ENCODE measurements at places on chromosomes 2 and 18.

DNA sequence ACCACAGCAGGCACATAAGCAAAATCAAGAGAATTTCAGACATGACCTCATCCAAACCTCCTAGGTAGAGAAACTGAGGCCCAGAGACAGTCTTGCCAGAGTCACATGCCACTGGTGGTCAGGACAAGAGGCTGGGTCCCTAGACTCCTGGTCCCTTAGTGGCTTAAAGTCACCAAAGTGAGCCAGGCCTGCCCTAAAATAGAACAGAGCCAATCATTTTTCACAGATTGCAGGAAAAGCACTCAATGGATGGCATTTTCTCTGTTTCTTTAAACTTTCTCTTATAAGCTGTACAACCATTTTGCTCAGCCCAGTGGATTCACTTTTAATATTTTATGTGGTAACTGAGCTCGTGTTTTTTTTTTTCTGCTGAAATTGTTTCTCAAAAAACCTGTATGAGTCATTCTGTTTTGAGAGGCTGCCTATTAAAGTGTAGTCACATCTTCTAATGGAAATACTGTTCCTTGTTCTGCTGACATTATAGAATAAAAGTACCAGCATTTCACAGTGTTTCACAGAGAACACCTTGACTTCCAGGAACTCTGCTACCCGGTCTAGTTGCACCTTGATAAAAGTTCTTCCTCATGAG, 29.6 kb downstream of the STEAP3 start:
- DNase-seq, result no peak

DNA sequence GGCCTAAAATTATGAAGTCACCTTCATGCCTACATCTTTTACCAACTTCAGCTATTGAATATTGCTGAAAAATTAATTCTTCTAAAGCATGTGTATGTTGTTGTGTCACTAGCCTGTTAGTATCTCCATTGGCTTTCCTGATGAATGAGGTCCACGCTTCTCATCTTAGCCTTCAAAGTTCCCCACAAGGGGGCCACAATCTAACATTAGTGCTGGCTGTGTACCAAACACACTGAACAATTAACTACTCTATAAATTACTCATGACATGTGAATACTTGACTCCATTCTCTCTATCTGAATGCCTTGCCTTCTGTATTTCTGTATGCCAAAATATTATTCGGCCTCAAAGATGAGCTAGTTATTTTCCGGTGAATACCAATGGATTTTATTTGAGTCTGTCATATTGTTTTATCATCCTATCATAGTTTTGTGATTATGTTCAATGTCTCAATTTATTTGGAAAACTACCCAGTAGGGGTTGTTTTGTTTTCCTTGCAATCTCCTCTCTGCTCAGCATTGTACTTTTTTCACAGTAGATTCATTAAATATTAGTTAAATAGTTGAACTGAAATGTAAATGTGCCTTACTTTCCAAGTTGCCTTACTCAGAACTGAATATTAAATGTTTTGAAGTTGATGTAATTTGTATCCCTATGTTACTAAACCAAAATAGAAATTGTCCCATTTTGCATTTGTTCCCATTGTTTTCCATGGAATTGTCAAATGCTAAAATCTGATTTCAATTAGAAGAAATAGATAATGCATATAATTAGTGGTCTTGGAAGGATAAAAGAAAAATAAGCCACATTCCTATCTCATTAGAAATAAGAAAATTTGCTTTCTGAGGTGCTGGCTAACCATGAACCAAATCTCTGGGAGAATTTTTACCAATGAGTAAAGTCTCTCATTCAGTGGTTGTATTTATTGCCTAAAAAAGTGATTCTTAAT, 208.4 kb upstream of the COL3A1 start:
- peak; percentile 11 for DNase-seq

GRCh38 chr2:14866736-14867352, 234.3 kb downstream of the LRATD1 start:
- DNase-seq, result no peak

GRCh38 chr2:156445296-156446220, 9.4 kb downstream of the GPD2 start:
- DNase-seq, result no peak

DNA sequence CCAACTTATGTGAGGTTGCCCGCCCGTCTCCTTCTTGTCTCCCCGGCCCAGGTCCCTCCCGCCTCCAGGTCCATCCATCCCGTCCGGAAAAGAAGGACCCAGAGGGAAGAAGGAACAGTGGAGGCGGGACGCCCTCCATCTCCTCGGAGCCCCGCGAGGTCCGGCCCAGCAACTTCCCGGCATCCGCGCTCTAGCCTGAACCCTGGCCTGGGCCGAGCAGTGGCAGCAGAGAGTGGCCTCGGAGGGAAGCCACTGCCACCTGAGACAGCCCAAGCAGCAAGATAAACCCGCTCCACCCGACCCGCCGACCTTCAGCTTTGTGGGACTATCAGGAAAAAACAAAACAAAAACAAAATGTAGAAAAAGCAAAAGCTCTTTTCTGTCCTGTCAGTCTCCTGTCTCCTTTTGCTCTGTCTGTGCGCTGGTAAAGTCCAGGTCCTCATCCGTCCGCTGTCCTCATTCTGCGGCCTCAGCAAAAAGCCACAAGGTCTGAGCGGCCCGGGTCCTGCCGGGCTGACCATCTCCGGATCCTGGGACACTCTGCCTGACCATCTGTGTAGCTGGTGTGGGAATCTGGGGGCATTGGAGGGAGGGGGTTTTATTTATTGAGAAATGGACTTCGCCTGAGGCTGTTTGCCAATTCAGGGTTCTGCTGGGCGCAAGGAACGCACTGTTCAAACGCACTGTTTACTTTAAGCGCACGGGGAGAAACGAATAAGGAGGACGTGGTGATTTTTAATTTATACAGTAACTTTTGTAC, 3.1 kb downstream of the DLX1 start:
- DNase-seq, result peak; percentile 18

DNA sequence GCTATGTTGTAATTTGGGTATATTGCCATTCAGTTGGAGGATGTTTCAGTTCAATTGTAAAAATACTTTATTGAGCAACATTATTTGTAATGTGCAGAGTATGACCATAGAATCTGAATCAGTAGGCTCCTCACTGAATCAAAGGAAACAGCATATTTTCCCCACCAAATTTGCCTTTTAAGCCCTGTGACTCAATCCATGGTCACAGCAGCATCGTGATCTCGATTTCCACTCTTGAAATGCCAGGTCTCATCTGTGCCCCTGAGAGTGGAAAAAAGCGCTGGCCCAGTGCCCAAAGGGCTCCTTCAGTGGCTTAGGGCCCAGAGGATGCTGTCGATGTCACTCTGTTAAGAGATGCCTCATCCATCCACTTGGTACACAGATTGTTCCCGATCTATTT, 57.5 kb downstream of the FHOD3 start:
- no peak for DNase-seq

DNA sequence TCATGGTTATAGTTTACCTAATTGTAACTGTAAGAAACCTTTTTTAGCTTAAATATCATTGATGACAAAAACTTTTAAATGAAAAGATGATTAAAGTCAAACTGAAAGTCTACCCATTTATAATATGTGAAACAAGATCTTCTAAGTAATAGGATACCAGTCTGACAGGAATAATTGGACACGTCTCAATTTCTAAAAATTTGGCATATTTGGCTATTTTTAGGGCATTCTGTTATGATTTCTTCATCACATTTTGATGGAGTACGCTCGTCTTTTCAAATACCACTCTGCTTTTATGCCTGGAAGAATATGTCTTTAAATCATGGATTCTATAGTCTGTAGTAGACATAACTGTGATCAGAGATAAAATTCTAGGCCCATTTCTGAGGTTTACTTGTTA, 1.3 kb downstream of the R3HDM1 start:
- no peak for DNase-seq

- no peak for DNase-seq
These were observed 77.9 kb upstream of the B3GNT7 start for GRCh38 chr2:231317579-231317978.

DNA sequence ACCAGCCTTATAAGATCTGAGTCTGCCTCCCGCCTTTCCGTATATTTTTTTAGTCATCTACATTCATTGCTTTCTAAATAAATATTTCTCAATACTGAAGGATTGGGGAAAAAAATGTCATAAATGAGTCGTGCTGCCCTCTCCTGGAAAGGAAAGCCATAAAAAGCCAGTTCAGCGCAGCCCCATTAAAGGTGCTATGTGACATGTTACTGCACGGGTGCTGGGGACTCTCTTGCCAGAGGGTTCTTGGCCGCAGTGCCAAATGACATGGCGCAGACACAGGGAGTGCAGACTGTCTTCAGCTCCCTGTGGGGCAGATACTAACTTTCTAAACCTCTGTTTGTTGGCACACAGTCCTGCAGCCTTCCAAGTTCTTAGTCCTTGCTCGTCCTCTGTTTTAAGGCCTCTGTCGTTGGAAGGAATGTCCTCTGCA, 53.7 kb upstream of the MAP3K20 start:
- no peak for DNase-seq

GRCh38 chr2:240626531-240627300, 1.4 kb downstream of the GPR35 start:
- no peak for DNase-seq

GRCh38 chr2:95760806-95761525, 169.2 kb downstream of the TRIM43 start:
- DNase-seq, result no peak

DNA sequence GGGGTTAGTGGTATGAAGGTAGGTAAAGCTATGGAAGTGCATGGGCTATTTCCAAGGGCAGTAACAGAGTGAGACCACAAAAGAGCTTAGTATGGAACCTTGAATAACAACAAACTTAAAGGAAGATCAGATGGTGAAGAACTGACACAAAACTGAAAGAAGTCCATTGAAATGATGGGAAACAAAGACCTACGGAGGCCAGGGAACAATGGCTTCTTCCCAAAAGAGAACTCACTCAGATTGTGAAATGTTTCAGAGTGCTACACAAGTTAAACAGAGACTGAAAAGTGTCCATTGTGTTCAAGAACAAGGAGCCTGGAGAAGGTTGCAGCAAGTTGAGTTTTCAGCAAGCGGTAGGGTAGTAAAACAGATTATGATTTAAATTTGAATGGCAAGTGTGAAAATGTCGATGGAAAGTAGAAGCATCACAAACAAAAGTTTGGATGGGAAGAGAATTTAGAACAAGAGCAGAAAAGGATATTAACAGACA, 700.0 kb upstream of the NXPH2 start:
- no peak for DNase-seq

- no peak for DNase-seq
These were observed 42.2 kb upstream of the FAM117B start for GRCh38 chr2:202592566-202592965.

DNA sequence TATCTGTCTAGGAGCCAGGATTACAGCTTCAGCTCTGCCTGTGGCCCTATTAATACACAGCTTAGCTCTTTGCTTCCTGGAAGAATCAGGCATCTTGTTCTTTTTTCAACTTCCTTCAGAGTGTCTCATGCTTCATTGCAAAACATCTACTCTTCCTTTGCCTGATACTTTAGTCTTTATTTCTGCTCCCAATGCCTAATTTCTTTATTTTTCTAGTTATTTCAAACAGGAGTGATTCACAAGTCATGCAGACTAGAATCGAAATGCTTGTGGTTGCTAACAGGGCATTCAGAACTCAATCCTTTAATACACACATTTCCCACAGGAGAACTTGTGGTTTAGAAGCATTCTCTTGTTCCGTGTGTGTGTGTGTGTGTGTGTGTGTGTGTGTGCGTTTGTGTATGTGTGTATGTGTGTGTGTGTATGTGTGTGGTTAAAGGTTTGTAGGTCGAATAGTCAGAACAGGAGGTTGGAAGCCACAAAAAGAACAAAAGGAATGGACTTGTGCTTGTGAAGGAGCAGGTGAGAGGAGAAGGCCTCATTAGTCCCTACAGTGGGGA, 28.3 kb upstream of the INSIG2 start:
- DNase-seq, result no peak

DNA sequence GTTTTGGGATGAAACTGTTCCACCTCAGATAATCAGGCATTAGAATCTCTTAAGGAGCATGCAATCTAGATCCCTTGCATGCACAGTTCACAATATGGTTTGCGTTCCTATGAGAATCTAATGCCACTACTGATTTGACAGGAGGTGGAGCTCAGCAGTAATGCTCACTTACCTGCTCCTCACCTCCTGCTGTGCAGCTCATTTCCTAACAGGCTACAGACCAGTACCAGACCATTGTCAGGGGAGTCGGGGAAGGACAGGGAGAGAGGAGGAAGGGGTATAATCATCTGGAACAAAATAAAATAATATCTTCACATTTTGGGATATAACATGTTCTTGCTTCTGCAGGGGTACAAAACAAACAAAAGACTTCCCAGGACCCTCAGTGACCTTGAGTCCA, 532.0 kb upstream of the FSHR start:
- no peak for DNase-seq

DNA sequence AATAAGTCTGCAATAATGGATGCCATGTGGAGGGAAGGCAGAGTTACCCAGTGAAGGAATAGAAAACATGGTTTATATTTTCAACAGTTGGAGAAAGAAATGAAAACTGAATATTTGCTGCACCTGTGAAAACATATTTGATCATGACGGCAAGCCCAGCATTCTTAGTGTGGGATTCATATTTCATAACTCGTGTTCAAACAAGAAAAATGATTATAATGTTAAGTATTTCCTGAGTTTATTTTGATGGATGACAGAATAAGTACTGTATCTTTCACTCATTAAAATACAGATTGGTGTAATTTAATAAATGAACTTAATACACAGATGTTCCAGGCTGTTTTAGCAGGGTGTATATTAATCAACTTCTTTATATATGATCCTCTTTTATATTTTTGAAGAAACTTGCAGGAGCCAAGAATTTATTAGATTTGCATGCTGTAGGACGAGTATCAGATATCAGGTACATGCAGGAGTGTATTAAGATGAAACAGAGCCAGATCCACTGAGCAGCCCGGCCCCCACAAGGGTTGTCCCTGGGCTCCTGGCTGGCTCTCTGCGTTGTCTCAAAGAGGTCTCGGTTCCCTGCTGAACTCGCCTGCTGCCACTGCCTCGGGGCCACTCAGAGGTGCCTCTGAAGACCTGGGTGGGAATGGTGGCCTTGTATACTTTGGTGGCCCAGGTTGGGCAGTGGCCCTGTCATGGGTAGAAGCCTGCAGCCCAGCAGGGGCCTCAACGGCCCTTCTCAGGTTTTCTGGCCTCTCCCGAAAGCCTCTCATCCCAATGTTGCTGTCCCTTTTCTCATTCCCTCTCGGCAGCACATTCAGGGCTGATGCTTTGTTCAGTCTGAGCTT, 95.0 kb upstream of the LDAH start:
- no peak for DNase-seq

- no peak for DNase-seq
These were observed 129.4 kb upstream of the RAB12 start for GRCh38 chr18:8479789-8480188.

GRCh38 chr18:10453806-10454680, at the start of gene APCDD1:
Gene APCDD1, plus strand, starts transcription at chr18:10454635. Its CDS starts 347 bp downstream, at chr18:10454982.
- DNase-seq, result no peak

DNA sequence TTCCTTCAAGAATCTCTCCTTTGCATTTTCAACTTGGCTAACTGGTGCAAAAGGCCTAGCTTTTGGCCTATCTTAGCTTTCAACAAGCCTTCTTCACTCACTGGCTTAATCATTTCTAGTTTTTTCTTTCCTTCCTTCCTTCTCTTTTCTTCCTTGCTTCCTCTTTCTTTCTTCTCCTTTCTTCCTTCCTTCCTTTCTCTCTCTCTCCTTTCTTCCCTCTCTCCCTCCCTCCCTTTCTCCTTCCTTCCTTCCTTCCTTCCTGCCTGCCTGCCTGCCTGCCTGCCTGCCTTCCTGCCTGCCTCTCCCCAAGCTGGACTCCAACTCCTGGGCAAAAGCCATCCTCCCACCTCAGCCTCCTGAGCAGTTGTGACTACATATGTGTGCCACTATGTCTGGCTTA, 176.2 kb upstream of the APCDD1 start:
- no peak for DNase-seq
